ENCODE measurements at places on chromosomes 3 and 15.

GRCh38 chr3:191198480-191198879, 561 bp upstream of the OSTN start:
- DNase-seq: no peak

GRCh38 chr3:152893647-152894046, 58.7 kb downstream of the P2RY1 start:
- no peak for DNase-seq

DNA sequence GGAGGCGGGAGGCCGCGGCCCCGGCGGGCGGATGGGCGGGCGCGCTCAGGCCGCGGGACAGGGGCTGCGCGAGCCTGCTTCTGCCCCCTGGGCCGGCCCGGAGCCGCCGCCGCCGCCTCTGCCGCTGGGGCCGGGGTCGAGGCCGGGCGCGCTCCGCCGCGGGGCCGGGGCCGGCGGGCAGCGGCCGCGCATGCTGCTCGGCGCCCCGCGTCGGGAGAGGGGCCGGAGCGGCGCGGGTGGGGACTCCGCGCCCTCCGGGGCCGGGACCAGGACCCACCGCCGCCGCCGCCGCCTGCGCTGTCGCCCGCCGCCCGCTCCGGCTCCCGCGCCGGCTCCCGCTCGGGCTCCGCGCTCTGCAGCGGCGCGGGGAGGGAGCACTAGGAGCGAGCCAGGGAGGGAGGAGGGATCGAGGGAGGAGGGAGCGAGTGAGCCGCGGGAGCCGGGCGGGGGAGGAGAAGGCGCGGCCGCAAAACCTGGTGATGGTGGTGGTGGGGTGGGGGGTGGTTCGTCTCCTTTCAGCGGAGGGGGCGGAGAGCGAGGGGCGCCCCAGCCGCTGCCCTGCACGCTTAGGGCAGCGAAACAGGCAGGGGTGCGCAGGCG, at the start of gene LINGO1:
Gene LINGO1 (minus strand): TSS at position 379 of the 600 bp plus-strand sequence. CDS start 597 bp downstream, outside the sequence.
- DNase-seq: no peak

DNA sequence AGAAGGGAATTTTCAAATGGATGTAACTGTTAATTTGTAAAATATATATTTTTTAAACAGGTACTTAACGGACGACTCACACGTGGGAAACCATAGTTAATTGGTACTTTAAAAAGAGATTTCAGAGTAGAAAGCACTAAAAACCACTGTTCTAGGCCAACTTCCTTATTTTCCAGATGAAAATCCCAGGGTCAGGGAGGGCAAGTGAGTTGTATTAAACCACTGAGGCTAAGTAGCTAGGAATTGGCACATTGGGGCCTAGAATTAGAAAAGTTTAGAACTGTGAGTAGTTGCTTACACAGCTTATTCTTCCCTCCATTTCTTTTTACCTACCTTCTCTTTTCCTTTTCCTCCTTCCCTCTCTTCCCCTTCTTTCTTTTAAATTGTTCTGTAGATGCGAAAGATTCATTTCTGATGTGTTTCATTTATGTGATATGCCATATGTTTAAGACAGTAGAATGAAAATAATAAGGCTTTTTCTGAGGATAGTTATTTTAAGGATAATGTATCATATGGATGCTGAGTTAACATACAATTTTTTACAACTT, 4.1 kb upstream of the UTS2B start:
- DNase-seq: no peak

DNA sequence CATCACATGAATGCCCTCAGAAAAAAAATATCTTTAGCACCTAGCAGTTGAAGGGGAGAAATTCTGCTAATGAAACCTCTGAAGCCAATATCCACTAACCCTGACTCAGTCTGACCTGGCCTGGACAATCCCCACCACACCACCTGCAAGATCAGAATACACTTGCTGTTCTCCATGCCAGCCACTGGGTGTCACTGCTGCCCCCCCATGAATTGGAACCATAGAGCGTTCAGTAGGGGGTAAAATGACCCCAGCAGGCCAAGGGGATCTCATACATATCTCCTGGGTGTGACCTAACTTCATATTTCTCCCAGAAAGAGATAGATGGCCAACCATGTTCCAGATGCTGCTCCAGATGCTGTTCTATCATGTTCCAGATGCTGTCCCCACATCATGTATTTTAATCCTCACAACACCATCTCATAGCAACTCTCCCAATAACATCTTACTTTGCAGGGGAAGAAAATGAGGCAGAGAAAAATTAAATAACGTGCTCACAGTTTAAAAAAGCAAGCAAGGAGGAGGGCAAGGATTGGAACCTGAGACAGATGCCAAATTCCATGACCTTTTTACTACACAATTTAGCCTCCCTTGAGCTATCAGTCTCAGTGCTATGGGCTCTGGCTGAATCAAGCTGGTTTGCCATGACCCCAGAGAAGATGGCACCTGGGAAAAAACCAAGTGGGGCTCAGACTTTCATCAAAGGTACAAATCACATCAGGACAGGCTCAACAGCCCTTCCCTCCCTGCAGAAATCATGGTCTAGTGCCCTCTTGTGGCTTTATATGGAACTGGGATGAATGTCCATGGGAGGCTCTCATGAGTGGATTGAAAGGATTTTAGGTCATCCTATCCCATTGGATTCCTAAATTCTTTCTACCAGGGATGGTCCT, 12.4 kb downstream of the NTRK3 start:
- DNase-seq: peak; percentile 43

GRCh38 chr3:58899159-58899952, 150.5 kb downstream of the CFAP20DC start:
- peak; percentile 62 for DNase-seq
